ENCODE measurements at places on chromosomes 1 and 21.

DNA sequence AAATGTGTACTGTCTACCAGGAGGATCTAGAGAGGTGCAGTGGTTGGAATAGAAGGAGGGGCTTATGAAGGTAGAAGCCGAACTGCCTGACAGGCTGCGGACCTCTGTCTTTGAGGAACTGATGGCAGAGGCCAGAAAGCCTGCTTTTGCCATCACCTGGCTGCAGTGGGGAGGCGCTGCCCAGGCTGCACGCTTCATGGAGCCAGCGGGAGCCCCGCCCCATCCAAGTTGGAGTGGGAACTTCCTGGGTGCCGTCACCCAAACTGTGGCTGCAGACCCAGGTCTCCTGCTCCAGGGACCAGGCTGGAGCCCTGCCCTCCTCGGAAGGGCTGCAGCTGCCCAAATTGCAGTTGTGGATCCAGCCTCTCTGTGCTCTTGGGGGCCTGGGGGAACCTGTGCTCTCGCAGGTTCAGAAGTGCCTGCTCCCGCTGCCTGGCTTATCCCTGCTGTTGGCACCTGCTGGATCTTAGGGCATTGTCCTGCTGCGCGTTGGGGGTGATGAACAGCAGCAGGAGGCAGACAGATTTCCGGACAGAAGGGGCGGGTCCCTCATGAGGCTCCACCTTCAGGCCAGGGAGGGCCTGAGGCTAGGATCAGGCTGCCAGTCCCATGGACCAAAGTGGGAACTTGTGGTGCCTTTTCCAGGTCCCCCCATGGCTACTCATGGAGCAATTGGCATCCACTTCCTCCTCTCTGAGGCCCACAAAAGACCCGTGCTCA lies 118.0 kb upstream of the PLPPR4 start:
- DNase-seq, result no peak

DNA sequence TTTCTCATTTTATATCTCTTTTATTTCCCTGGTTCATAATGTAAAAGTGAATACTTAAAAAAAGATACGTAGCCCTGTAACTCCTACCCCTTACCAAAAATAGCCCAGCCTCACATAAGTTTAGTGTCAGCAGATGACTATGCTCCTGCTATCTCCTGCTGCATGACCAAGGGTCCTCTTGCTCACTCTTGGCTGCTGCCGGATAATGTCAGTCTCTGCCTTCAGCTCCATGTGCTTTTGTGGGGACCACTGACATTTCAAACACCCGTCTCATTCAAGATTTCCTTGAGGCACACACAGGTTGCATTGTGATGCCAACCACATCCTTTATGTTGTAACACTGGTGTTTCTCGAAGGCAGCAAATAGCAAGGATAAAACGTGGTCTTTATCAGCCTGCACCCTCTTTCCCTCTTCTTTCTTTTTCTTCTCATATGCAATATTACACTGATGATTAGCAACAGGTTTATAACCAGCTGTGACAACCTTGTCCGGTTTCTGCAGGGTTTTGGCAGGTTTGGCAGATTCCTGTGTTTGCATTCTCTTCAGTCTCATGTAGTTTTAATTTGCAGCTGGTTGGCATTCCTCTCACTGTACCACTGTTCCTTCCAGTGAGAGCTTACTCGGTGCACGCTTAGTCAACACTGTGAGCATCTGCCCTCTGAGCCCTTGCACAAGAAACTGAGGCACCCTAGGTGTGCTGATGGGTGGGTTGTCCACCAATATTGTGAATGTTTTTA lies 62.2 kb downstream of the ZNF684 start:
- DNase-seq, result no peak

- DNase-seq, result no peak
Measured at GRCh38 chr1:168045311-168045710, 91.4 kb downstream of the GPR161 start.

DNA sequence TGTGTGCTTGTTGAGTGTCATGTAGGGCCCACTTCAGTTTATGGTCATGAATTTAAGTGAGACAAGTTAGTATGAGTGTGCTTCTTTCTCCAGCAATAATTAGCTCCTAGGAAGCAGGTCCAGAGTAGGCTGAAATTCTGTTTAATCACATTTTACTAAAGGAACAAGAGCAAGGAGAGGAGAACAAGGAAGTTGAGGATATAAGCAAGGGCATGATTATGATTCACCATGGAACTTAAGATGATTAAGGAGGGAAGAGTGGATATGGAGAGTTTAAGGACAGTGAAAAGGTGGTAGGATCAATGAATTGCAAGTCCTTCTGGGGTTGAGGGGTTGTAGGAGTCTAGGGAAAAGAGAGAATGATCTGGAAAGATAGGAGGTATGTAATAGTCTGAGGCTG lies 3.1 kb upstream of the DIPK1A start:
- DNase-seq, result no peak

GRCh38 chr1:43305926-43306687 lies 5.3 kb downstream of the TIE1 start:
- no peak for DNase-seq

DNA sequence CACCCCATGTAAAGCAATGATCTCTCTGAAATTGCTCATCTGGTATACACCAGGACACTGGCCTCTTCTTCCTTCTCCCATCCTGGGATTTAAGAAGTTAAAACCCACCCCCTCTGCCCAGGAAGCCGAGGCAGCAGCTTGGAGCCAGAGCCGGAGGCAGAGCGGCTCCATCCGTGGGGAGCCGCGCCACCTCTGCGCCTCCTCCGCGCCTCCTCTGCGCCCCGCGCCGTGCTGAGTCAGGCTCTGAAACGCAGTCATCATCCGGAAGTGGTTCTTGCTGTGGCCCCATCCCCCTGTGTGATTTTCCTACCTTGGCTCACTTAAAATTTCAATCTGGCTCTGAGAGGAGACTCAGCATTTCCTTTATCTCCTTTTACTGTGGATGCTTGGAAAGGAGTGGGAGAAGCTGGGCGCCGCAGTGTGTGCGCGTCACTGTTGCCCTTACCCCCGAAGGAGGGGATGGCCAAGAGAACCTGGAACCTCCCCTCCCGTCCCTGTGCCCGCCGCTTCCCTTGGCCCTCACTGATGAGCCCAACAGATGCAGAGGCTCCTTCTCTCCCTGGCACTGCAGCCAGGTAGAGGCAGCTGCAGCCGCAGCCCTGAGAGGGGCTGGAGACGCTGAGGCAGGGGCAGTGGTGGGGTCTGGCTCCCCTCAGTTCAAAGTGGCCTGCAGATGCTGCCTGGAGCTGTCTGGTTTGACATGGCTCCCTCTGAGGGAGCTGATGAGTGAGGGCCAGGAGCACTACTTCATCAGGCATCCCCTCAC lies 15.3 kb upstream of the NPHP4 start:
- no peak for DNase-seq

GRCh38 chr1:228515200-228515834 lies 28.1 kb downstream of the RNF187 start:
- DNase-seq, result peak; percentile 72

- DNase-seq, result peak; percentile 75
Measured at GRCh38 chr1:183633676-183634343, 1.8 kb downstream of the ARPC5 start.

DNA sequence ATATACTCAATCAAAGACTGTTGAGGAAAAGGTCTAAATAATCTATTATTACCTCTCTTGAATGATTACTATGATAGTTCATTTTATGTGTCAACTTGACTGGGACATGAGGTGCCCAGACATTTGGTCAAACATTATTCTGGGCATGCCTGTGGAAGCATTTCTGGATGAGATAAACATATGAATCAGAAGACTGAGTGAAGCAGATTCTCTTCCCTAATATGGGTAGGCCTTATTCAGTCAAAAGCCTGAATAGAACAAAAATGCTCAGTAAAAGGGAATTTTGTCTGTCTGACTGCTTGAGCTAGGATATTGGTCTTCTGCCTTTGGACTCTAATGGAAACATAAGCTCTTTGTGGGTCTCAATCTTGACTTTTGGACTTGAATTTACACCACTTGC lies 73.3 kb upstream of the SOX13 start:
- no peak for DNase-seq

- no peak for DNase-seq
Measured at GRCh38 chr1:46638921-46639320, 22.3 kb upstream of the MOB3C start.

- no peak for DNase-seq
Measured at GRCh38 chr1:41030872-41031616, 9.5 kb upstream of the SLFNL1 start.

- no peak for DNase-seq
Measured at GRCh38 chr1:114011796-114012195, 32.5 kb downstream of the OLFML3 start.

GRCh38 chr1:98991127-98992012 lies 13.3 kb downstream of the PLPPR5 start:
- no peak for DNase-seq

GRCh38 chr21:38861989-38862683 lies 56.4 kb downstream of the ETS2 start:
- DNase-seq, result no peak

- DNase-seq, result no peak
Measured at GRCh38 chr1:229953736-229954326, 113.2 kb upstream of the GALNT2 start.

DNA sequence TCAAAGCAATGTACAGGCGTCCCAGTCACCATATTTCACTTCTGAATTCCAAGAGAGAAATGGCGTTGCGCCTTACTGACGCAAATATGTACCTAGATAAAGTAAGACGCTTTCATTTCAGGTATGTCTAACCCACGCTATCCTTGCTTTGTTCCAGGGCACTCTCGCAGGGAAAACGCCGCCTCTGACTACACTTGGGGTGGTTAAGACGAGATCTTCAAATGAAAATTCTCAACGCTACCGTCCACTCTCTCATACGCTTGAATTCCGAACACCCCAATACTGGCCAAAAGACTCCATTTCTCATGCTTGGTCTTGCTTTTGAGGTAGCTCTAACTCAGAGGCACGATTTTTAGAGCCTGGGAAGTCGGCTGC lies 736 bp upstream of the ZMPSTE24 start:
- no peak for DNase-seq

GRCh38 chr1:230869500-230869899 lies 1.2 kb upstream of the C1orf198 start:
- DNase-seq, result peak; percentile 73

DNA sequence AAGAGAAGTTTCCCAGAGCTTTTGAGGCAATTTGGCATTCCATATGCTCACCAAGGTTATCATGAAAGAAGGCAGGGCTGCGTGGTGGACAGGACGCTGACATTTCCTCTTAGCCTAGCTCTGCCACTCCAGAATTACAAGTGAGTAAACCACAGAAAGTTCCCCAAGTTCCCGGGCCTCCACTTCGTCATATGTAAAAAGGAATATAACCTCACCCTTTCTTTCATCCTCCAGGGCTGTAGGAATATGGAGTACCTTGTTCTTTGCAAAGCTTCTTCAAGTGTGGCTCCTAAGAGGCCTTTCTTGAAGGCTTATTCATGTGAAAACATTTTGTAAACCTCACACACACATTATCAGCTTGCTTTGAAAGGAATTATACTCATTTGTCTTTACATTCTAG lies 210.2 kb downstream of the GREM2 start:
- peak; percentile 21 for DNase-seq

DNA sequence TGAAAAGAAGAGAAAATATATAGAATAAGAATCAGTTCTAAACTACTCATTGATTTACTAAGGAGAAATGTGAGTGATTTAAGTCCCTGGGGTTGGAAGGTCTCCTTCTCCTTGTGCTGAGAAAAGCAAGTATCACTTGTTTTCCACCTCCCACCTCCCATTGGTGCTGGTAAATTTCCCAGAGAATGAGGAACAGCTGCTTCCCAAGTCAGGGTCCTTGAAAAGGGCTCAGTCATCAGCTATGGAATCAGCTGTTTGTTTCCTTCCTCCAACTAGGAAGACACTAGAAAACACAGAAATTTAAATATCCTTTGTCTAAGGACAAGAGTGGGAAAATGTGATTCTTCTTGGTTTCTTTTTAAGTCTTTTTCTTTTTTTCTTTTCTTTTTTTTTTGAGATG lies 131.3 kb upstream of the C1orf21 start:
- no peak for DNase-seq

GRCh38 chr21:26782747-26783146 lies 62.5 kb downstream of the ADAMTS1 start:
- DNase-seq, result no peak

DNA sequence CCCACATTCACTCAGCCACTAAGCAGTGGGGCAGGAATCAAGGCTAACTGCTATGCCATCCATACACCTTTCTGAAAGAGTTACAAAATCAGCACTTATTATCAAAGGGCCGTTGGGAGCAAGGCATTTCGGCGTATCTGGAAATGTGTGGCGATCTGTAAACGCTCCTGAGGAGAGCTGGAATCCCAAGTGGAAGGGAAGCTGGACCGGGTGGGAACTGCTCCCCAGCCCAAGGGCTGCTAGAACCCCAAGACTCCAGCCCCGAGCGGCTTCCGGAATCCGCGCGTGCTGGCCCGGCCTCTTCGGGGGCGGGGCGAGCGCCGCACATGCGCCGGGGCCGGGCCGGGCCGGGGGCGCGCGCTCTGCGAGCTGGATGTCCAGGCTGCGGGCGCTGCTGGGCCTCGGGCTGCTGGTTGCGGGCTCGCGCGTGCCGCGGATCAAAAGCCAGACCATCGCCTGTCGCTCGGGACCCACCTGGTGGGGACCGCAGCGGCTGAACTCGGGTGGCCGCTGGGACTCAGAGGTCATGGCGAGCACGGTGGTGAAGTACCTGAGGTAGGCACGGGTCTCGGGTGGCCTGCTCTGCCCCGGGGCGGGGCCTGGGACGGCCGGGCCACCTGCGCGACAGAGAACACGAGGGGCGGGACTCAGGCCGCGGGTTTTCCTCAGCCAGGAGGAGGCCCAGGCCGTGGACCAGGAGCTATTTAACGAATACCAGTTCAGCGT lies at the start of gene NAXE:
NAXE (plus strand) TSS at position 345 of the 726 bp plus-strand sequence; CDS start at position 374, 29 bp downstream.
- DNase-seq, result peak; percentile 83

DNA sequence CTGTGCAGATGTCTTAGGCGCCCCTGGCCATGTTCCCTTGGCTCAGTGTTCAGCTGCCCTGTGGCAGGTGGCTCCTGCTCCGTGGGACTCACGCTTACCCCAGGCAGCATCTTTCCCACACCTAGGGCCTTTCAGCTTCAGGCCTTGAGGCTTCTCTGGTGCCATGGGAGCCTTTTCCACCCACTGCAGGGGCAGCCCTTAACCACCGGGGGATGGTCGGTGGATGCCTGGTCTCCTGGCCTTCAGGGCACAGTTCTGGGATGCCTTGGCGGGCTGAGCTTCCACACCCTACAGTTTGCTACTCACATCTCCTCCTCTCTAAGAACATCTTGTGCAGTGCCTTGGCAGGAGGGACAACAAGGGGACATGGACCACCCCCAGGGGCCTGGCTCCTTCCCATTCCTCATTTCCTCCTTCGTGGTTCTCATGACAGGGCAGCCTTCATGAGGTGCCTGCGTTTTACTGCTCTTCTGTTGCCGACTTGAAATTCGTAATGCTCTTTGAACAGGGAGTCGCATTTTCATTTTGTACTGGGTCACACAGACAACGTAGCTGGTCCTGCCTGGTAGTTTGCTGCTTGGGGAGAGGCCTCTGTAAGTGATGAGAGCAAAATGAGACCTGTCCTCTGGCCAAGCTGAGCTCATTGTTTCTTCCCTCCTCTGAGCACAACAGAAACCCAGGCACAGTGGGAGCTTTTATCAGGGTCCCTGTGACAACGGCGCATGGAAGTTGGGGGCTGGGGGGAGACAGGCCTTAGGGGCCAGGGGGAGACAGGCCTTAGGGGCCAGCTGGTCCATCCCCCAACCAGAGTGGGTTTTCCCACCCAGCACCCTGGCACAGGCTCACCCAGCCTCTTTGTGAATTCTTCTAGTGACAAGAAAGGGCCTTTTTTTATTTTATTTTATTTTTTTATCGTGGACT lies 62.0 kb upstream of the NEK2 start:
- DNase-seq, result no peak

GRCh38 chr1:183180218-183180617 lies 5.8 kb upstream of the LAMC2 start:
- DNase-seq, result peak; percentile 67

Data from eye (tissue), 1 donor.